Effector memory CD4-positive, alpha-beta T cell (primary cell): ENCODE measurements at places on chromosomes 11 and 22.

DNA sequence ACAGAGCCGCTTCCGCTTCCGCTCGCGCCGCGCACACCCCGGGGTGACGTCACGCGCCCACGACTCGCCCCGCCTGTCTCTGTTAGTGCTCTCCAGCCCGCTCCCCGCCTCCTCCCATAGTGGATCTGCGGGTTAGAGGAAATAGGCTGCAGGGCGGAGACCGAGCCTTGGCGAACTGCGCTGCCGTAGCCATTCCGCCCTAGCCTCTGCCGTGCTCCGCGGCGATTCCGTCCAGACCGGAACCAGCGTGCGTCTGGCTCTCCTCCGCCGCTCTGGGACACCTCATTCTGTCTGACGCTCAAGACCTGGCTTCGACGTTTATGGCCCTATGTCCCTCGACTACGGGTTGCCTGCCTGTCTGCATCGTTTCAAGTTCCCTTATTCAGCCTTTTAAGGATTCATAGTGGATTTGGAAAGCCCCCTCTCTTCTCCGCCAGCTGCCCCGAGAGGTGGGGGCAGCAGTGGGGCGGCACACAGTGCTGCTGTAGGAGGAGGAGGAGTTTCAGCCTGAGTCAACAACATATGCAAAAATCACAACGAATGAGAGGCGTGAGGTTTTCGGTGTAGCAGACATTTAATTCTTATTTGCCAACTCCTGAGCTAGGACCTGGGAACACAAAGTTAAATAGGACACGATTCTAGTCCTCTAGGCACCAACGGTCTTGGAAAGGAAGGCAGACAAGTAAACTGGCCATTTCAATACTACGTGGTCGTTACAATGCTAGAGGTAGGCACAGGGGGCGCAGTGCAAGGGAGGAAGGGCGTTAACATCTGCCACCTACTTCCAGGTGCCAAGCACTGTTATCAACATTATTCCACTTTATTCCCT is at the start of gene TAF10:
TSS of gene TAF10 (minus strand) at position 4 of the 829 bp plus-strand sequence. CDS start 27 bp downstream, outside the sequence.
- peak within 1 kb of the TSS; percentile 66 for H3K4me3 ChIP-seq
- peak within 1 kb of the TSS; percentile 95 for H3K27ac ChIP-seq
- no peaks in the 10 kb centered on the region for H3K27me3 ChIP-seq
- H3K4me1 ChIP-seq, result peaks cover 22% of the 10 kb centered on the region

DNA sequence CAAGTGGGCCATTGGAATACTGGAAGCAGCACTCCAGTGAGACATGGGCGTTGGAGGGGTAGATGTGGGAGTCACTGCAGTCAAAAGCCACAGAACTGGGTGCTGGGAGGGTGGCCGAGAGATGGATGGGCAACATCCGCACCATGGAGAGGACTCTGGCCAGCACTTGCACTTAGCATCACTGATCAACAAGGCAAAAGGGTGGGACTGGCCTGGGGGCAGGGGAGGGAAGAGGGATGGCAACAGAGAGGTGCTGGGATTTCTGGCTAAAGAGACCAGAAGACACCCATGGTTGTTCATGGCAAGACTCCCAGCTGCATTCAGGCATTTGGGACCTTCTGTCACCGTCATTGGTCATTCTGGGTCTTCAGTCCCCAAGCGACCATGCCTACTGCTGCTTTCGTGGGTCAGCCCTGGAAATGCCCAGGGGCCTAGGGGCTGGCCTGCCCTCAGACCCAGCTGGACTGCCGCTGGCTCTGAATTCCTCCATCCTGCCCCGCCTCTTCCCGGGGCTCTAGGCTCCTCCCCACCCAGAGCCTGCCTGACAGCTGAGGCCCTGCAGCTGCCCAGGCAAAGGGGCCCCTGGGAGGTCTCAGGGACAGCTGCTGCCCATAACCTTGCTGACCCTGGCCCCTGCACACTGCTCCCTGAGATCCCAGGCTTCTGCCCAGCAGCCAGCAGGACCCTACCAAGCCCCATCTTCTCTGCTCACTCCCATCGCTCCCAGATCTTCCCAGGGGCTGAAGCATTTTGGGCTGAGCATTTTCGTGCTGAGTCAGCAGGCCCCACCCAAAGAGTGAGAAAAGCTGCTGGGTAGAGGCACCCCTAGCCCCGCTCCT is 13.0 kb upstream of the CDC42EP2 start:
- no peak overlapping the region for H3K4me3 ChIP-seq
- H3K36me3 ChIP-seq, result peaks cover 8% of the 10 kb centered on the region
- no peak overlapping the region for H3K27ac ChIP-seq
- no peaks in the 10 kb centered on the region for H3K4me1 ChIP-seq

GRCh38 chr11:1235306-1235900 is 12.5 kb downstream of the MUC5B start:
- H3K4me3 ChIP-seq, result no peak overlapping the region
- H3K4me1 ChIP-seq, result no peaks in the 10 kb centered on the region
- no peaks in the 10 kb centered on the region for H3K36me3 ChIP-seq
- no peak overlapping the region for H3K27ac ChIP-seq
- no peaks in the 10 kb centered on the region for H3K27me3 ChIP-seq

GRCh38 chr11:46279126-46280099 is 2.0 kb downstream of the CREB3L1 start:
- no peak for DNase-seq
- peaks cover 20% of the 10 kb centered on the region for H3K27me3 ChIP-seq
- H3K4me1 ChIP-seq, result peaks cover 10% of the 10 kb centered on the region
- no peak overlapping the region for H3K27ac ChIP-seq

DNA sequence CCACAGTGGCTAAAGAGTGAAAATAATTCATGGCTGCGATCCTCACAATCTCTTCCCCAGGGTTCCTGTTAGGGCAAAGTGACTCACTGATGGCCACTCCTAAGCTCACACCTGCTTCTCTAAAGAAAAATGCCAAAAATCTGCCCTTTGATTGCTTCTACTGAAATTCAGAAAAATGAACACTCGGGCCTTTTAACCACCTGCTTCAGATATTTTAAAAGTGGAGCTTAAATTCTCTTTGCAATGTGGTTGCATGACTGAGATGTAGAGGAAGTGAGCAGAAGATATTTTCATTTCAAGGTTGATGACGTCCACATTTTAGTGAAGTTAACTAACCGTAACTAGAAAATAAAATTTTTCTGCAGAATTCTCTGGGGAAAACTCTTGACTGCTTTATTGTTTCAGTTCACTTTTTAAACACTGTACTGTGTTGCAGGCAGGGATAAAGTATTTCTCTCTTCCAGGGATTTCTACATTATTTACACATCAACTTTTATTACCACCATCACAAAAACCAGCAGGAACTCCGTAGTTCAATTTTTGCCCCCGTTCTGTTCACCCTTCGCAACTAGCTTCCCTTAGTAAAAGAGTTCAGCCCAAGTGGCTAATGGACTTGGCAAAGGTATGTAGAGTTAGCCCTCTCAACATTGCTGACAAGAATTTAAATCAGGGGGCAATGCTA is 8.5 kb downstream of the RAB30 start:
- no peak for DNase-seq
- H3K36me3 ChIP-seq, result no peaks in the 10 kb centered on the region

DNA sequence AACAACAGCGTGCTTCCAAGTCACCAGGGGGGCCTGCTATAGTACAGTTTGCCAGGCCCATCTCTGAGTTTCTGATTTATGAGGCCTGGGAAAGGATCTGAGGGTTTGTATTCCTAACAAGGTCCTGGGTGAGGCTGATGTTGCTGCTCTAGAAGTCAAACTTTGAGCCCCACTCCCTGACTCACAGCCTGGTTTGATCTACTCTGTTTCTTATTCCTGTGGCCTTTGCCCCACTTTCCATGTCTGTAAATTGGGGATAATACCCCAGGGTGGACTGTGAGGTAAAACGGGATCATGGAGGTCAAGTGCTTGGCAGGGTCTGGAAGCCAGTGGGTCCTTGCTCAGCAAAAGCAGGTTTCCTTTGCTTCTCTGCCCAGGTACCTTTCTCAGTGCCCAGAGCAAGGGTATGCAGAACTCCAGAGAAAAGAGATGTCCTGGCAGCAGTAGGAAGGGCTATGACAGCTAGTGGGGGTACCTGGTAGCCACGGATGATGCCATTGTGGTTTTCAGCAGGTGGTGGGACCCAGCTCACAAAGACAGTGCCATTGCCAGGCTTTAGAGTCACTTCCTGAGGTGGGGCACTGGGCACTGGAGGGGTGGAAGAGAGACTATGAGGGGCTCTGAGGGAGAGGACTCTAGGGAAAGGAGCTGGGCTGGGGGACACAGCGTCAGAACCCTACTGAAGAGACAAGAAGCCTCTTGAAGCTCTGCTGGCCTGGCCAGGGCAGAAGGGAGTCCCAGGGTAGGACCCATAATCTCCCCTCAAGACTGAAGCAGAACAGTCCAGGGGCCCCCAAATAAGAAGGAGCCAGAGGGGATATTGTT is 2.8 kb downstream of the ROBO4 start:
- H3K4me3 ChIP-seq, result no peak overlapping the region
- H3K27me3 ChIP-seq, result no peaks in the 10 kb centered on the region
- H3K27ac ChIP-seq, result no peak overlapping the region
- no peak for DNase-seq
- no peaks in the 10 kb centered on the region for H3K4me1 ChIP-seq
- H3K36me3 ChIP-seq, result no peaks in the 10 kb centered on the region

GRCh38 chr11:63793161-63793560 is 20.1 kb upstream of the SPINDOC start:
- no peak overlapping the region for H3K27ac ChIP-seq
- H3K27me3 ChIP-seq, result no peaks in the 10 kb centered on the region
- no peaks in the 10 kb centered on the region for H3K36me3 ChIP-seq
- H3K4me3 ChIP-seq, result no peak overlapping the region
- DNase-seq, result no peak
- no peaks in the 10 kb centered on the region for H3K4me1 ChIP-seq

DNA sequence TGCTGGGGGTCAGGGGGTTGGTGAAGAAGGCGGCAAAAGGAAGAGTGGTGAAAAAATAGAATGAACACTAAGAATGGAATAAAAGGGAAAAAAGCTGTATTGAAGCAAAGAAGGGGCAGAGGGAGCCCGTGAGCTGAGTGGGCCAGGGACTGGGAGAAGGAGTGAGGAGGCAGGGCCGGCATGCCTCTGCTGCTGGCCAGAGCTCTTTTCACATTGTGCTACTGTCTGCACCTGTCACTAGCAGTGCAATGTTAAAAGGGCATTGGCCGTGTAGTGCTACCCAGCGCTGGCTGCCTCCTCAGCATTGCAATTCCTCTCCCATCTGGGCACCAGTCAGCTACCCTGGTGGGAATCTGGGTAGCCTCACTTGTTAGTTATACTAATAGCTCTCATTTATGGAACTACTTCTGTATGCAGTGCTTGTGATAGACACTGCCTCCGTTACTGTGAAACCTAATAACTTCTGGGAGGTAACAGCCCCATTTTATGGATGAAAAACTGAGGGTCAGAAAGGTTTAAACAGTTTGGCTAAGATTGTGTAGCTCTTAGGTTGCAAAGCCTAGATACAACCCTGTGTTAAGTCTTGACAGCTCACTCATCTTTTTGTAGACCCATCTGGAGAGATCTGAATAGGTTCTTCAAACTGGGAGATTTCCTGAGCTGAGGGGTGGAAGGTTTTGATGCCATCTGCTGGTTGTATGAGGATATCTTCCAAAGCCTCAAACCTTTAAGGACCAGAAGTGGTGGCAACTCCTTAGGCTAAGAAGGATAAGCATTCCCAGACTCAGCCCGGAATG is 8.5 kb downstream of the YPEL4 start:
- no peak overlapping the region for H3K4me3 ChIP-seq
- peaks cover 19% of the 10 kb centered on the region for H3K4me1 ChIP-seq
- H3K36me3 ChIP-seq, result no peaks in the 10 kb centered on the region

- H3K27ac ChIP-seq, result no peak overlapping the region
- DNase-seq, result no peak
- no peaks in the 10 kb centered on the region for H3K27me3 ChIP-seq
These were observed 41.2 kb downstream of the RTL6 start for GRCh38 chr22:44456661-44457412.

DNA sequence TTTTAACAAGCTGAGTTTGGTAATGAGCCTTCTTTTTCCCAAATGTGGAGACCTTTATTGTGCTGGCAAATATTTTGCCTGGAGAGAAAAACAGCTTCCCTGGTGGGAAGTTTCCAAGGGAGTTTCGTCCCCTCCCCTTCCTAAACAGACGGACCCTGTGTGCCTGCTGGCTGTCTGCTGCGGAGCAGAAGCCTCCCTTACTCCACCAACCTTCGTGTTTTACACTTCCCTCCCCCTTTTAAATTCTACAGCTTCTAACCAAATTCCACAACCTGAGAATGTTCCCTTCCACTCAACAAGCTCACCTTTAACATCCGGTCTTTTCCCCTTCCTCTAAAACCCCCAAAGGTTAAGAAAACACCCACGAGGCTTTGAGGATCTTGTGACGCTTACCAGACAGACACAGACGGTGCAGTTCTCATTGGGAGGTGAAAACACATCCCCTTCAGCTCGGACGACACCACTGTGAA is 17.1 kb downstream of the VWCE start:
- DNase-seq, result no peak
- H3K27ac ChIP-seq, result no peak overlapping the region
- no peak overlapping the region for H3K4me3 ChIP-seq
- H3K4me1 ChIP-seq, result no peaks in the 10 kb centered on the region

DNA sequence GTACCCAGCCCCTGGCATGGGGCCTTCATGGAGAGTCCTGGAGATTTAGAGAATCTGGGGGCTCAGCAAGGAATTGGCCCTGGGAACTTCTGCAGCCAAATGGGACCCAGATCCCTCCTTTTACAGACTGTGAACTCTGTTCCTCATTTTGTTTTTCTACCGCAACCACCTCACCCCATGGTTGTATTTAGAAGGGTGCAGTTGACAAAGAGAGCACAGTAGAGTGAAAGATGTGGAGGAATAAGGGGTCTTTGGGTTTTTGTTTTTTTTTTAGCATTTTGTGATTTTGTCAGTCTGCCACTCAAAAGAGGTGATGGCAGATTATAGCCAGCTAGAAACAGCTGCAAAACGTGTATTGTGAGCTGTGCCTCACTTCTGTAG is 1.9 kb downstream of the ZNF74 start:
- no peaks in the 10 kb centered on the region for H3K36me3 ChIP-seq
- no peak overlapping the region for H3K4me3 ChIP-seq
- H3K4me1 ChIP-seq, result peaks cover 14% of the 10 kb centered on the region

DNA sequence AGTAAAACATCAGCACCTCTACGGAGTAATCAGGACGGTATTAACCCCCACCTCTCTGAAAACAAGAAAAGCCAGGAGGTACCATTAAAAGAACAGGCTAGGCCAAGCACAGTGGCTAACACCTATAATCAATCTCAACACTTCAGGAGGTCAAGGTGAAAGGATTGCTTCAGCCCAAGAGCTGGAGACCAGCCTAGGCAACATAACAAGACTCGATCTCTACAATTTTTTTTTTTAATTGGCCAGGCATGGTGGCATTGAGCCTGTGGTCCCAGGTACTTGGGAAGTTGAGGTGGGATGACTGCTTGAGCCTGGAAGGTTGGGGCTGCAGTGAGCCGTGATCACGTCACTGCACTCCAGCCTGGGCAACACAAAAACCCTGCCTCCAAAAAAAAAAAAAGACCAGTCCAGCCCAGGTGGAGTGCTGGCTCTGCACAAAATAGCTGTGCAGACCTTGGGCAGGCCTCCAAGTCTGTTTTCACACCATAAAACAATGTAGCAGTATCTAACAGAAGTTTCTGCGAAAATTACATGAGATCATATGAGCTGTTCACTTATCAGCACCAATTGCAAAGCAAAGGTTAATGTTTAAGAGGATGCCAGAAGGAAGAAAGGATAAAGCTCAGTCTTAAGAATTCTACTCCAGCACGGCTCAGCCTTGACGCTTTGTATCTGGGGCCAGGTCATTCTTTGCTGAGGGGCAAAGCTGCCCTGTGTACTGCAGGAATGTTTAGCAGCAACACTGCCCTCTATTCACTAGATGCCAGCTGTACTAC is 14.8 kb downstream of the CHKA start:
- H3K36me3 ChIP-seq, result no peaks in the 10 kb centered on the region
- H3K27me3 ChIP-seq, result no peaks in the 10 kb centered on the region
- H3K4me3 ChIP-seq, result no peak overlapping the region
